Ureter (tissue), 1 donor: ENCODE measurements at places on chromosomes 1 and 21. TPM values are rescaled to one million over a fixed set of nuclear protein-coding genes. Genes with fewer than 3 reads are reported as not detected.

GRCh38 chr1:76998582-76999223 is 131.4 kb downstream of the ST6GALNAC5 start:
- no peak for DNase-seq

DNA sequence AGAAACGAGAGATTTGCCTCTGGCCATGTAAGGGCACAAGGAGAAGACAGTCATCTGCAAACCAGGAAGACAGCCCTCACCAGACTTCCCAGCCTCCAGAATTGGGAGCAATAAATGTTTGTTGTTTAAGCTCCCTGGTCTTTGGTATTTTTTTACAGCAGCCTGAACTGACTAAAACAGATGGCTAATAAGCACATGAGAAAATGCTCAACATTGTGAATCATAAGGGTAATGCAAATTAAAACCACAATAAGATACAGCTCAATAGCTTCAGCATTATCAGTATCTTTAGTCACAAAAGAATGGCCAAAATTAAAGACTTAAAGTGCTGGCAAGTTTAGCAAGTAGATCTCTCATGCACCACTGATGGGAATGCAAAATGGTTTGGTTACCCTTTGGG is 11.7 kb downstream of the UBE2G2 start:
- DNase-seq = no peak

- DNase-seq = no peak
Measured at GRCh38 chr1:183832459-183832858, 27.5 kb downstream of the RGL1 start.

GRCh38 chr1:65423884-65424572 is 3.6 kb downstream of the LEPR start:
- DNase-seq = no peak

DNA sequence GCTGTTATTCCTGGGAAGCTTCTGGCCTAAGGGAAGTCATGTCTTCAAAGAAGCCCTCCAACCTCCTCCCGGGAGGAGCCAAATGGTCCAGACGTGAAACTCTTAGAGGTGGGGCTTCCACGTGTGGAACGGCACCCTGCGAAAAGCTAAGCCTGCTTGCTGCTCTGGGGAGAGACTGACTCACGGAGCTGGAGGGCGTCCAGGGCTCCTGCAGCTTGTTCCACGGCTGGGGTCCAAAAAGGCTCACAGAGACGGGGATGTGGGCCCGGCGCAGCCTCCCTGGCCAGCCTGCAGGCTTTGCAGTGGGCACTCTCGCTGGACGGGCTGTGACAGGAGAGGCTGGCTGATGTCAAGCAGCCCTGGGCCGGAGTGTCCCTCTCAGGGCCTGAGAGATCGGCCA is 105.1 kb downstream of the COLGALT2 start:
- peak; percentile 74 for DNase-seq

DNA sequence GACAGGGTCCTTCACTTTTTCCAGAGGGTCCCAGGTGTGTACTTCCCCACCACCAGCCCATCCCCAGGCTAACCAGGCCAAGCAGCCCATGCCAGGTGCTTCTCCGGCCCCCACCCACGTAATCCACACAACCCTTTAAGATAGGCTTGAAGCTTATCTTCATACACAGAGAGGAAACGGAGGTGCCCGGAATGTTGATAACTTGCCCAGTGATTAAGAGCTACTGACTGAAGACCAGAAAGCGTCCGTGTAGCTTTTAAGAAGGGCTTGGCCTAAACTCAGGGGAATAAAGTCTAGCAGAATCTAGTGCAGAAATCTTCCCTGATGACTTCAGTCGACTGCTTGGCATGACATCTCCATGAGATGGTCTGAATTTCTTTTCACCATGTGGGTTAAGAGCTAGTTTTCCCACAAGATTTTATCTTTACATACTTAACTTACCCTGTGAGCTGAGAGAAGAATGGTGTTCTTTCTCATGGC is 138.7 kb downstream of the GALNT2 start:
- no peak for DNase-seq

DNA sequence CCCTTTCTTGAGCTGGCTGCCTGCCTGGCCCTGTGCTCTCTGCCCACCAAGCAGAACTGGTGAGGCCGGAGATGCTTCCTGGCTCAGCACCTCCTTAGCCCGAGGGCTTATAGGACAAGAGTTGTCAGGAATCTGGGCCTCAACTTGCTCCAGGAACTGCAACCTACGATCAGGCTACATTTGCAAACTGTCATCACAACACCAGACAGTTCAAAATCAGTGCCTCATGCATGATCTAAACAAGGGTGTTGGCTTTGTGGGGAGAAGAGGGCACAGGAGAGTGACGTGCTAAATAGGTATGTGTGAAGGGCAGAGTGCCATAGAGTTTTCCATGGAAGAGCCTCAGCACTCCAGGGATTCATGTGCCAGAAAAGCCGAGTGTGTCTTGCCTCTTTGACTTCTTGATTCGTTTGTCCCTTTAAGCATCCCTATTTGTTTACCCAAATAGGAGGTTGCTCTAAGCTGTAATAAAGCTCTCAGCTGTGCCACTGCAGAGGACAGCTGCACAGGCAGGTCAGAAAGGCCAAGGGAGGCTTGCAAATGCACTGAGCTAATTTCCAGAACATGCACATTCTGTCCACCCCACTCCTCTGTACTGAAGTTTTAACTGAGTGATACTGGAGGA is 30.2 kb upstream of the NEK2 start:
- no peak for DNase-seq

DNA sequence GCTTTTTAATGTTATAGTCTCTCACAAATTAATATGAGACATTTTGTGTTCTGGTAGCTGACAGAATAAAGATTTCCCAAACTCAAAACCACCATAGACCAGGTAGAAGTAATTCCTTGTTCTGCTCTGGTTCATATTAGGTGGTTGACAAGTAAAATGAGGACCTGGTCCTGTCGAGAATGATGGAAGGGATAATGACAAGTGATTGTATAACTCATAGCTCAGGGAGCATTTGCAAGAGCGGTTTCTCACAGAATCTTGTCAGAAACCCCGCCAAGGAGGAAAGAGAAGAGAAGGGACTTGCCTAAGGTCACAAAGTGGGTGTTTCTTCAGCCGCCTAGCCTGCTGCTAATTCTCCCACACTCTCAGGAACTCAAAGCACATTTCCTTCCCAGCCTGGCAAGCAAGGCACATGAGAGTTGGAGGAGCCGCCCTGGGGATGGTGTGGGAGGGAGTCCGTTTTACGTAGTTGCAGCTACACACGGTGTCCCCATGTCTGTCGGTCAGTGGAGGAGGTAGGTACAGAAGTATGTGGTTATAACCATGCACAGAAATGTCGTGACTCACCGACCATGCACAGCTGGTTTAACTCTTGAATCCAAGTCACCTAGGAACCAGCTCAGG is 46.5 kb downstream of the SAMD13 start:
- DNase-seq = no peak

- no peak for DNase-seq
Measured at GRCh38 chr1:35592991-35593769, 20.1 kb downstream of the TFAP2E start.

DNA sequence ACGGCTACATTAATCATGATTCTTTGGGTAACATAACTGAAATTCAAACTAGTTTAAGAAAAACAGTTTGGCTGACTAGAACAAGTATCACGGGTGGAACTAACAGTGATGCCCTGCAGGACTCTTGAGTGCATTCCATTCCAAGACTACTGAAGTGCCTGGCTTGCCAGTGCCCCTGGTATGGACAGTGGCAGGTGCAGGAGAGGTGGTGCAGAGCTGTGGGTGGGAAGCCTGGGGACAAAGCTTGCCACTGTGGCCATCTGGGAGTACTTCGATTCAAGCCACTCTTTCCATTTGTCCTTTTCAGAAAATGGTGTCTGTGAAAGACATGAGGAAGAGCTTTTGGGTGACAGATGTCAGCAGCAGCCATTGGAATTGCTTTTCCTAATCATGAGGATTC is 166.5 kb downstream of the RRAGC start:
- no peak for DNase-seq

- no peak for DNase-seq
Measured at GRCh38 chr1:6987940-6988339, 202.7 kb downstream of the CAMTA1 start.

- DNase-seq = no peak
Measured at GRCh38 chr1:12275370-12275769, 45.5 kb downstream of the VPS13D start.

- no peak for DNase-seq
Measured at GRCh38 chr21:31107176-31107785, 69.0 kb upstream of the KRTAP19-8 start.

DNA sequence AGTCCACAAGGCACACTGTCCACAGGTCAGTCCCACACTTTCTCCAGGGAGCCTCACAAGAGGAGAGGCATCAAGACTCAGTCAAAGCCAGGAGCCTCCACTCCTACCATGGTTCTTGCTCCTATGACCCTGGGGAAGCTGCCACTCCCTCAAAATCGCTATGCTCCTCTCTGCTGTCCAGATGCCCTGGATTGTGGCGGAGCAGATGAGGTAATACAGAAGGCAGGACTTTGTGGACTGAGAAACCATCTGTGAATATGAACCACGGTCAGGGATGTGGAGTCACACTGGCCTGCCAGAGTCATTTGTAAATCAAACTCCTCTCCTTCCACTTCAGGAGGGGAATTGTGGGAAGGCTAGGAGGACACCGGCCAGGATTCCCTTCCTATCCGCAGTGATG is 20.6 kb downstream of the VWA5B1 start:
- no peak for DNase-seq

- DNase-seq = no peak
Measured at GRCh38 chr1:171852272-171852671, 11.0 kb downstream of the DNM3 start.

- no peak for DNase-seq
Measured at GRCh38 chr1:58769809-58770320, 14.0 kb downstream of the JUN start.

DNA sequence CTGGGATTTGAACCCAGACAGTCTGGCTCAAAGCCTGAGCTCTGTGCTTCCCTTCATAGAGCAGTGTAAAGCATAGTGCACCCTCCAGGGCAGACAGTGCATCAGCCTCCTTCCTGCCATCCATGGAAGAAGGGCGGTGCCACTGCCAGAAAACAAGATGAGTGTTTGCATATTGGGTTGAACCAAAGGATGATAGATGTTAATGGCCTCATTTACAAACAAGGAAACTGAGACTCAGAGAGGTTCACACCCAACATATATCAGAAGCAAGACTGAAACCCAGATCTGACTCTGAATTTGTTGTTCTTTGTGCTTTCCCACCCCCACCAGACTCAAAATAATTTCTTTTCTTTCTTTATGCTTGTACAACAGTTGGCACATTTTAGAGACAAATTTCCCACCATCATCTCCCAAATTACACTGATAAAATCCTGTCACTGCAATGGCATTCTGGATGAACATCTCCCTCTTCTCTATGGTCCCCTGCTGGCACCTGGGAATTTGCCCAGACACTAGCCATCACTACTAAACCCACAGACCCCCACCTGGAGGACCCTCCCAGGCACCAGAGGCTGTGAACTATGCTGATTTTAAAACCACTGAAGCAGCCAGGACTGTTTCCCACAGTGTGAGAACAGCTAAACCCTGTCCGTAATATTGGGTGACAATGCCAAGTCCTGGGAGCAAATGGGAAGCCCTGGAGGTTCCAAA is 45.4 kb upstream of the MPZL1 start:
- no peak for DNase-seq

DNA sequence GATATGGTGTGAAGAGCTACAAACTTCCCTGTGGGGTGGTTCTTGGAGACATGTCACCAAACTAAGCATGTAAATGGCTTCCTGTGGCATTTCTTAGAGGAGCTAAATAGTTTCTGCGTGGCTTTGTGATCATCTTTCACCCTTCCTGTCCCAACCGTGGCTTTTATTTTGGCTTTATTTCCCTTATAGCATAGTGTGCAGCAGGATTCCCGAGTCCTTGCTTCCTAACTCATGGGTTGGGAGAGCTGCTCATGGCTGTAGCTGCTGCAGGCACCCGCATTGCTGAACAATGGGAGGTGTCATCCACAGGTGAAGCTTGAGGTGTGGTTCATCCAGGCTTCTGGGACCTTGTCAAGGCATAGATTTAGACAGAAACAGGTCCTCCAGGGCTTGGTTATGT is 192.0 kb downstream of the SDCCAG8 start:
- DNase-seq = no peak

DNA sequence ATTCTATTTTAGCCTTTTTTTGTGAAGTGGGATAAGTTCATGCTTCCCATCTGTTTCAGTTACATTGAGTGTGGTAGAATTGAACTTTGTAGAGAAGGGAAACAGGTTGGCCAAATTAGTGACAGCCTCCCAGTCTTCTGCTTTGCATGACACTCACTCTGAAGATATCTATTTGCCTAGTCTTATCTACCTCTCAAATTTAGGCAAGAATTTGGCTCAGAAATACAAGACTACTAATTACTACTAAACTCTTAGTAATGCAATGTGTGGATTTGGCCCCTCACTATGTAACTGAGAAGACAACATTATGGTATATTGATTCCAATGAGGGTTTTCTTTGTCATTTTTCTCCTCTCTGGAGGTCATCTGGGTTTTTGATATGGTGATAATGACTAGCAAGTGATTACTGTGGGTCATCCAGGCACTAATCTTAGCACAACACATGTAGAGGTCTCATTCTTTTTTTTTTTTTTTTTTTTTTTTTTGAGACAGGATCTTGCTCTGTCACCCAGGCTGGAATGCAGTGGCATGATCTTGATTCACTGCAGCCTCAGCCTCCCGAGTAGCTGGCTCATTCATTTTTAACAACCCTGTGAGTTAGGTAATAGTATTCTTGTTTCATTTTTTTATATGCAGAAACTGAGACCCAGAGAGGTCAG is 6.3 kb downstream of the FAM20B start:
- DNase-seq = no peak

- no peak for DNase-seq
Measured at GRCh38 chr1:201397675-201398074, 1.4 kb downstream of the LAD1 start.

DNA sequence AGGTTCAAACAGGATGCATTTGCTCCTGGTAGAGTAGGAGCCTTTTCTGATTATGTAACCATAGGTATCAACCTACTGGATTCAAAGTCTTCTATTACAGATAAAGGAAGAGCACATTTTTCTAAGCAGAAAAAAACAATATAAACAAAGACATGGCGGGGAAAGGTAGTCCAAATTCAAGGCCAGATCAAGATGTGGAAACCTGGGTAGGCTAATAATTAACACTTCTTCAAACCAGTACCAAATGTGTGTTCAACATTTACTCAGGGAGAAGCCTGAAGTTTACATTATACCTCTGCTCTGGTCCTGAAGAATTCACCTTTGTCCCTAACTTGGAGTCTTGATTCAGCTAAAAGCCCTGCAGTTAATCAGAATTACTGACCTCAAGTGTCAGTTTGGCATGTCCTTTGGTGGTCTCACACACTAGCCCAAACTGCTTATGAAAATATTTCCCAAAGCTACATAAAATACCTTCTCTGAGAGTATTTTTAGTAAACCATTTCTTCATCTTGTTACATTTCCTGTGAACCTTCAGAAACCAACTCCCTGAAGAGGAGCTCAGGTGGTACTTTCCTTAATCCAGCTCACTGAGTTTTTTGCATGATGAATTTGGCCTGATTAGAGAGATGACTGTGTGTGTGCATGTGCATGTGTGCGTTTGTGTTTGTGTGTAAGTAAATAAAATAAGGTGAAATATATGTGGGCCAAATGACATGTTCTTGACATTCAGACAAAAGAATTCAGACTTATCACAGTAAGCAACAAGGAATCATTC is 70.2 kb downstream of the TOR3A start:
- DNase-seq = no peak

Gene RIMS3
- 5.3 TPM for total RNA-seq

Gene USH2A
- 0.23 TPM for total RNA-seq

Gene CYP4Z1
- total RNA-seq = 3.5 TPM

Gene HSD3B1
- 0.75 TPM for total RNA-seq

Gene SRGAP2
- total RNA-seq = 58.9 TPM

Gene RHBG
- 2.8 TPM for total RNA-seq

Gene PTGS2
- 16.0 TPM for total RNA-seq

Gene ARHGAP30
- 12.1 TPM for total RNA-seq

Gene CORT
- total RNA-seq = 0.47 TPM
